ENCODE measurements at places on chromosomes 2 and 18.

- DNase-seq, result no peak
These were observed 67.4 kb upstream of the VRK2 start for GRCh38 chr2:57979158-57979557.

DNA sequence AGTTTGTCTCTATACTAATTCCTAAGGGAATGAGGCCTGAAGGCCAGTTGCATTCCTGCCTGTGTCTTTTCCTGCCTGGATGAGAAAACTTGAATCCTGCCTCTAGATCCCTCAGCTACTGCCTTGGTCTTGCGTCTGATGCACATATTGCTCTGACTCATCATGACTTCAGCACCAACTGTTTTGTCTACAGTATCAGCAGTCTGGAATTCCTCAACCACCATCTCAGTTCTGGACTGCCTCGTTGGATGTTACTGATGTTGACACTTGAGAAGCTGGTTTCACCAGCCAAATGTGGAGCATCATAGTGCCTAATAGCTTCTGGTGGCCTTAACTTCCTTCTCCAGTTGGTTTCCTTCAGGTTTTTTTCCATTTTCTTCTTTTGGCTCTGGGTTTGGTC lies 211.0 kb downstream of the CTNNA2 start:
- DNase-seq, result no peak

- DNase-seq, result no peak
These were observed 112.2 kb downstream of the CPO start for GRCh38 chr2:207051385-207051965.

DNA sequence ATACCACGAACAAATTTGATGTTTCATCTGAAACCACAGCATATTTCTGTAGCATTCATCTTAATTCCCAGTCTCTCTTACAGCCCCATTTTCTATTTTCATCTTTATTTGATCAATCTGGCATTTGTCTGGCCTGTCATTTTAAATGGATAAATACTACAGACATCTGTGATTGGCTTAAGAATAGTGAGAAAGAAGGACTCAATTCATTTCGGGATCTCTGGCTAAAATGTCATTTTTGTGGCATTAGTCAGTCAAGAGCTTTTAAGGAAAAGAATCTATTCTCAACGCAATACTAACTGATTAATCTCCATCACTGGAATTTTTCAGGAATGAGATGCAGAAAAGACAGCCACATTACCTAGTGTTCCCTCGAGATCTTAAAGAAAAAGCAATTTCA lies 585.9 kb downstream of the IRS1 start:
- no peak for DNase-seq

DNA sequence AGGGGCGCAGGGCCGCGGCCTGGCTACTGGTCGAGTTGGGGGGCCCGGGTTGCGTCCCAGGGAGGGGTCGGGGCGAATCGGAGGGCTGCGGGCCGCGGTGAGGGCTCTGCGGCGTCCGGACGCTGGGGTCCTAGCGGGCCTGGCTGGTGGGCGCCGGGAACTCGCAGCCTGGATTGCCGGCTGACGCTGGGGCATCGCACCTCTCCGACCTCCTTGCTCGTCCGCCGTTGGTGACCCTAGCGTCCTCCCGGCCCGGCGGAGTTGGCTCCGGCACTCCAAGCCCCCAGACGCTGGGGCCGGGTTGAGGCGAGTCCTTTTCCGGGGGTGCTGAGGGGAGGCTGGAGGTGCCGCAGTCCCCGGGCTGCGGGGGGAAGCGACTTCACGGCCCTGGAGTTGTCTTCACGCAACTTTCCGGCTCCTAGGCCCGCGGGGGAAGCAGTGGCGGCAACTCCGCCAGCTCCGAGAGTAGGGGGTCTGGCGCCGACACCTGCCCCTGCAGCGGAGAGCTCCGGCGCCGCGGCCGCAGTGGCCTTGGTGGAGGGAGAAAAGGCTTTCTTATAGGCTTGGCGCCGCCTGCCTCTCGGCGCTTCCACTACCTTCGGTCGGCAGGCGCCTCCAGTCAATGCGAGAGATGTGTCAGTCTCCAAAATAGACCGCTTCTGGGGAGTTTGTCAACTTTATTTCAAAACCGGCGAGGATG lies 70.3 kb downstream of the HAUS1 start:
- DNase-seq, result peak; percentile 1

Data from cerebellar nuclear complex (tissue), 1 donor.